Activated CD4-positive, alpha-beta T cell treated with anti-CD3 and anti-CD28 coated beads, Interleukin-2, amount 10 ng/mL, durations not matched to agents 24 days and 14 days (primary cell): ENCODE measurements at places on chromosomes 2 and 18.
A peak's percentile ranks its signal among the peaks of the same experiment; 100 is the strongest.

GRCh38 chr18:11106894-11107293 is 42.5 kb downstream of the PIEZO2 start:
- DNase-seq, result no peak
- no peak overlapping the region for H3K4me3 ChIP-seq
- no peaks in the 10 kb centered on the region for H3K36me3 ChIP-seq
- H3K27ac ChIP-seq, result no peak overlapping the region
- no peaks in the 10 kb centered on the region for H3K4me1 ChIP-seq

DNA sequence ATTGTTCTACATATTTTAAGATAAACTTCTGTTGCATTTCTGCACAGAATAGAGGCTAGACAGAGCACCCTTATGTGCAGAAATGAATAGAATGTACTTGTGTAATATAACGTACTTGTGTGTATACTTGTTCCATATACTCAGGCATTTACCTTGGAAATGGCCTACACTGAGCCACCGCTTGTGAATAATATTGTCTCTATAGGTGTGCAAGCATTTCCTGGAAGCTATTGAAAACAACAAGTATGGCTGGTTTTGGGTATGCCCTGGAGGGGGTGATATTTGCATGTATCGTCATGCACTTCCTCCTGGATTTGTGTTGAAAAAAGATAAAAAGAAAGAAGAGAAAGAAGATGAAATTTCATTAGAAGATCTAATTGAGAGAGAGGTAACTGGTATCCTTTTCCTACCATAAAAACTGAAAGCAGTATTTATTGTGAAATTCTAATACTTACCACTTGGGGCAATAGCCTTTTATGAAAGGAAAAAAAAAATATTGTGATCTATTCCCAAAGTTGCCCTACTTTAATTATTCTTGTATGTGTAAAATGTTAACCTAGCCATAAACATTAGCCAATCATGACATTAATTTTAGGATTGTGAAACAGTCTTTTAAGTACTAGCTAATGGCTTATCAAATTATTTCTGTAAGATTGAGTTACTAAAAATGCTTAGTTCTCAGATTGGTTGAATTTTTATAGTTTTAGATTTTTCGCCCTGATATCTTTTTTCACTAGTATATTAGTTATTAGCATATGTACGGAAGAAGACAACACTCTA is 18.0 kb downstream of the ZC3H15 start:
- DNase-seq, result no peak
- H3K36me3 ChIP-seq, result peaks cover 63% of the 10 kb centered on the region
- H3K27ac ChIP-seq, result no peak overlapping the region
- no peaks in the 10 kb centered on the region for H3K27me3 ChIP-seq
- no peak overlapping the region for H3K4me3 ChIP-seq

DNA sequence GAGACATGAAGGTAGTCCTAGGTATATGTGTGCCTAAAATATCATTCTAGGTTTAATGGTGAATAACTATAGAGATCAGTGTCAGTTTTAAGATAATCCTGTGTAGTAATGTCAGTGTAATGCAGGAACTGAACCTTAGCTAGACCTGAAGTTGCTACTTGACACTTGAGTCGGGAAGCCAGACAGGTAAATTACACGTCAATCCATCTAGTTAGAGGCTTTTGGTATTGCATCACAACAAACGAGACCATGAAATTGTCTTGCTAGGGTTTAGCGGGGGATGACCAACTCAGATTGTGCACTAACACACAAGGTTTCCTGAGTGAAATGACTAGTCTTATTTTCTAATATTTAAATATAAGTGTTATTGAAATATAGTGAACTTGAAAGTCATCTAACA is 2.0 kb downstream of the YPEL5 start:
- DNase-seq, result peak; percentile 59
- H3K36me3 ChIP-seq, result peaks cover 16% of the 10 kb centered on the region
- peaks cover 34% of the 10 kb centered on the region for H3K4me1 ChIP-seq

DNA sequence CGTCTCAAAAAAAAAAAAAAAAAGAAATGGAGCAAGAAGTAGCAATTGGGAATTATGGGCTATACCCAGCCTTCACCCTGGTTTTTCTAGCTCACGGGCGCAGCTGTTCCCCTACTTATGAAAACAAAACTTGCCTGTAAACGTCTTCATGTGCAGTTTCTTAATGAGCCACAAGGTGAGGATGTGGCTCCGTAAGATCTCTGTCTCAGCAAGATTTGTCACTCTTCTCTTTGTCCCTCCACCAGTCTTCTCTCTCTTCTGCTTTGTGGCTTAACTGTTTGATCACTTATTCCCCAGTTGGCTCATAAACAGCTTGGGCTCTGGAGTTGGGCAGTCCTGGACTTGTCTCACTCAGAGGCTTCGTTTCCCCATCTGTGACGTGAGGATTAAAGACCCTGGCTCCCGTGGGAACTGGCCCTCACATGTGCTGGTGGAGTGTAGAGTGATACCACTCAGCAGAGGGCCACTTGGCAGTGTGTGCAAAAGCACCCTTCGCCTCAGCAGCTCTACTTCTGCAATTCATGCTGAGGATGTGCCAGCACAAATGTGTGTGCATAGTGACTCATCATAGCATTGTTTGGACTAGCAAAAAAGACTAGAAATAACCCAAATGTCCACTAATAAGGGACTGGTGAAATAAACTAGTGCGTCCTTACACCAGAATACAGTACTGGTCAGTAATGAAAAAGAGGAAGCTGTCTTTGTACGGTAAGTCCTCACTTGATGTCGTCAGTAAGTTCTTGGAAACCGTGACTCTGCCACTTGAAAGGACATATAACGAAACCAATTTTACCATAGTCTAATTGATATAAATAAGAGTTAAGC is 8.7 kb downstream of the CEP68 start:
- H3K4me1 ChIP-seq, result peaks cover 22% of the 10 kb centered on the region
- H3K27me3 ChIP-seq, result no peaks in the 10 kb centered on the region
- H3K27ac ChIP-seq, result peak overlapping the region; percentile 16
- peak; percentile 87 for DNase-seq

GRCh38 chr2:68052717-68053422 is 9.9 kb downstream of the C1D start:
- H3K27me3 ChIP-seq, result no peaks in the 10 kb centered on the region
- no peak for DNase-seq
- H3K4me1 ChIP-seq, result peaks cover 9% of the 10 kb centered on the region
- no peak overlapping the region for H3K27ac ChIP-seq
- no peak overlapping the region for H3K4me3 ChIP-seq
- peaks cover 5% of the 10 kb centered on the region for H3K36me3 ChIP-seq

DNA sequence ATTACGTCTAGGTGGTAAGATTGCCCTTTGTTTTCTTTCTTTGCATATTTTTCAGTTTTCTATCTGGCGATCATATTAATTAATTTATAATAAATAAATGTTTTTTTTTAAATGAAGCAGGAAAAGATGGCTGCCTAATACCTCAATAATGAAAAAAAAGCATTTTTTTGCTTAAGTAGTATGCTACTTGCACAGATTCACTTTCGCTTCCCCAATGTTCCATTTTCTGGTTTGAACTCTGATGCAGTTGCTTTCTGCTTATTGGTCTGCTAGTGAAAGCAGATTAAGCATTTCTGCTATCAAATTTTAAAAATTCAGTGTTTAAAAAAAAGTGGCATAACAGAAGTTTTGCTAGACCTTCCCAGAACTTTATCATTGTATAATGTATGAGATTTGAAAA is 11.9 kb upstream of the TMEM182 start:
- H3K36me3 ChIP-seq, result no peaks in the 10 kb centered on the region
- no peak overlapping the region for H3K4me3 ChIP-seq
- DNase-seq, result no peak
- peaks cover 4% of the 10 kb centered on the region for H3K27me3 ChIP-seq
- no peaks in the 10 kb centered on the region for H3K4me1 ChIP-seq

DNA sequence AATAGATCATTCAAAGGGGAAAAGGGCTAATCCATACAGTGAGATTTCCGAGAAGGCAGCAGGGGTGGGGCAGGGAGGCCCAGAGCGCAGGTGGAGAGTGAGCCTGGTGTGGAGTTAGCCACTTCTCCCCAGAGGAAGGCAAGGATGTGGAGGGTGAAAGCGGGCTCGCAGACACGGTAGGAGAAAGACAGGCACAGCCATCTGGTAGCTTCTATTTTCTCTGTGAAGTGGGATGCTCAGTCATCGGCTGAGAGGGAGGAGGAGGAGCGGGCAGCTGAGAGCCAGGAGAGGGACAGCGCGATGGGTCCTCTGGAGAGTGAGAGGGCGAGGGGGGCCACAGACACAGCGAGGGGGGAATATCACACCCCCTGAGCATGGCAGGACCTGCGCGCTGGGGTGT is 153.3 kb upstream of the NDUFV2 start:
- no peaks in the 10 kb centered on the region for H3K36me3 ChIP-seq
- no peak overlapping the region for H3K4me3 ChIP-seq
- no peak for DNase-seq

GRCh38 chr2:86790676-86791572 is at the start of gene CD8A:
CD8A (minus strand) TSS chr2:86790913; CDS start chr2:86790825, 88 bp downstream.
- H3K4me3 ChIP-seq, result peak within 1 kb of the TSS; percentile 86
- peaks cover 10% of the 10 kb centered on the region for H3K36me3 ChIP-seq

DNA sequence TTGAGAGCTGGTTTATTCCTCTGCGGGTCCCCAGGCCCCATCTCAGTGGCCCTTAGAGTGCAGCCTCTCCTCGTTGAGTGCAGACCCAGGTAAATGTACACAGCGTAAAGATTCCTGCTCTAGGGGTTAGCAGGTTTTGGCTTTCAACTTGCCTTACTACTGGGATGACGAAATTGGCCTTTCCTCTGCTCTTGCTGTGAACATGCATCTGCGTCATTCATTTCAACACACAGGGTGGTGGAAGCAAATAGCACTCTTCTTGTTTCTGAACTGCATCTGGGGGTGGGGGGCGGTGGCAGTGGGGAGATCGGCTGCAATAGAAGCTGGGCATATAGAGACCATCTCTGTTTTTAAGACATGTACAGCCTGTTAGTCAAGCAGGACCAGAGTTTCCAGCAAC is 16.5 kb upstream of the SLC16A14 start:
- H3K27me3 ChIP-seq, result peaks cover 13% of the 10 kb centered on the region
- H3K27ac ChIP-seq, result no peak overlapping the region
- no peak overlapping the region for H3K4me3 ChIP-seq
- no peaks in the 10 kb centered on the region for H3K36me3 ChIP-seq
- H3K4me1 ChIP-seq, result no peaks in the 10 kb centered on the region
- no peak for DNase-seq

GRCh38 chr2:25251422-25252273 is 83.3 kb upstream of the POMC start:
- peaks cover 32% of the 10 kb centered on the region for H3K4me1 ChIP-seq
- peak overlapping the region; percentile 83 for H3K27ac ChIP-seq
- H3K4me3 ChIP-seq, result peak overlapping the region; percentile 79
- H3K36me3 ChIP-seq, result peaks cover 57% of the 10 kb centered on the region
- H3K27me3 ChIP-seq, result no peaks in the 10 kb centered on the region

- no peaks in the 10 kb centered on the region for H3K27me3 ChIP-seq
- no peaks in the 10 kb centered on the region for H3K36me3 ChIP-seq
- H3K4me1 ChIP-seq, result no peaks in the 10 kb centered on the region
- H3K27ac ChIP-seq, result no peak overlapping the region
- no peak overlapping the region for H3K4me3 ChIP-seq
Measured at GRCh38 chr2:133801946-133802345, 233.7 kb upstream of the NCKAP5 start.

GRCh38 chr2:215383652-215384279 is 52.1 kb downstream of the FN1 start:
- H3K27ac ChIP-seq, result no peak overlapping the region
- no peaks in the 10 kb centered on the region for H3K27me3 ChIP-seq
- DNase-seq, result no peak
- H3K4me1 ChIP-seq, result no peaks in the 10 kb centered on the region
- H3K4me3 ChIP-seq, result no peak overlapping the region

- H3K27me3 ChIP-seq, result no peaks in the 10 kb centered on the region
- H3K4me3 ChIP-seq, result peak overlapping the region; percentile 21
- no peak for DNase-seq
- H3K4me1 ChIP-seq, result peaks cover 47% of the 10 kb centered on the region
- peak overlapping the region; percentile 62 for H3K27ac ChIP-seq
Measured at GRCh38 chr2:233273120-233273519, 21.6 kb downstream of the ATG16L1 start.

DNA sequence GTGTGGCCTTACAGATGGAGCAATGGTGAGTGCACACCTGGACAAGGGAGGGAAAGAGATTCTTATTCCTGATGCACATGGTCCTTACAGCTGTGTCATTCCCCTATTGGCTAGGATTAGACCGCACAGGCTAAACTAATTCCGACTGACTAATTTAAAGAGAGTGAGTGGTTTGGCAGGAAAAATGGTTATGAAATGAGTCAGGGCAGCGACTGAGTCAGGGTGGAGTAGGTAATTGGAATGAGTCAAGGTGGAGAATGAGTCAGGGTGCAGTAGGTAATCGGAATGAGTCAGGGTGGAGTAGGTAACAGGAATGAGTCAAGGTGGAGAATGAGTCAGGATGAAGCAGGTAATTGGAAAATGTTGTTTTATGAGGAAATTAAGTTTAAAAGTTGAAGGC is 1353.7 kb upstream of the LRRTM1 start:
- no peaks in the 10 kb centered on the region for H3K27me3 ChIP-seq
- no peak overlapping the region for H3K4me3 ChIP-seq
- DNase-seq, result no peak
- no peaks in the 10 kb centered on the region for H3K4me1 ChIP-seq
- H3K27ac ChIP-seq, result no peak overlapping the region
- H3K36me3 ChIP-seq, result no peaks in the 10 kb centered on the region
